Bronchial epithelial cell (primary cell): ENCODE measurements at places on chromosomes 5 and 9. TPM values are rescaled to one million over a fixed set of nuclear protein-coding genes. Genes with fewer than 3 reads are reported as not detected.
A peak's percentile ranks its signal among the peaks of the same experiment; 100 is the strongest.

DNA sequence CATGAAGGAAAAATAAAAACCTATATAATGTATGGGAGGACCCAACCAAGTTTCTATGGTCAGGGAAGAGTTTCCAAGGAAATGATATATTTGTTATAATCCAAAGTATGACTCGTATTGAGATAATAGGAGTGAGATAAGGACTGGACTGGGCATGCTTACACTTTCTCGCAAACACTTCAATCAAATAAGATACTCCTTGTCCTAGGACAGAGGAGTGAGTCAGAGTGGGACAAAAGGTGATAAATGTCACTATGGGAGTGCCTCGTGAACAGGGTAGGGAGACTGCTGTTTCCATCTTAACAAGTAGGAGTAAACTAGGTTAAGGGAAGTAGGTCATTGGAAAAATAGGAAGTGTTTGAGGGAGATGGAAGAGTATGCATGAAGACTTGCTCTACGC is 47.2 kb downstream of the MACIR start:
- DNase-seq, result no peak

COL27A1 gene
- 1.3 and 2.2 TPM in 2 replicates for total RNA-seq

IL4 gene
- total RNA-seq, result not detected in 2 replicates

AKNA gene
- total RNA-seq, result 2.6 and 3.7 TPM in 2 replicates

DNA sequence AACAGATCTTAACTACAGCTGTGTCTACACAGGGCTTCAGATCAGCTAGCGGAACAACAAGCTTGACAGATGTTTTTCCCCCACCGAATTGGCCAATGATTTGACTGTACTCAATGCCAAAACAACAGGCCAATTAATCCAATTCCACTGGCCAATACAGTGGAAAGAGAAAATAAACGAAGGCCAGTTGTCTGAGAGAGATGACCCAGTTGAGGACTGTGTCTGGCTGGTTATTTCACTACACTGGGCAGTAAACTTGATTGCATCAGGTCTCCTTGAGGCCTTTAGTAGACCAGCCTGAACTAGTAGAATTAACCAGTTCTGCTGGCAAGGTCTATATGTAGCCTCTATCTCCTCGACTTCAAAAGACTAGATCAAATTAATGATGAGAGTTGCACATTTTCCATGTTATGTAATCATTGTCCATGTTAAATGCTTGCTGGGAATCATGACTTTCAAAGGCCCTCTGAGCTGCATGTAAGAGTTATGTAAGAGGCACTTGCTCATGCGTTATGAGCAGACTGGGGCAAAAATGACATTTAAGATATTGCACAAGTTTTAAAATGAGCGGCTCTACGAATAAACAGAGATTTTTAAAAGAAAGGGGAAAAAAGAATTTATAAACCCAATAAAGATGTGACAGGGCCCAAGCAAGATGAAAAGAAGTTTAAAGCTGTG is 28.3 kb downstream of the SMIM23 start:
- no peak for DNase-seq

DNA sequence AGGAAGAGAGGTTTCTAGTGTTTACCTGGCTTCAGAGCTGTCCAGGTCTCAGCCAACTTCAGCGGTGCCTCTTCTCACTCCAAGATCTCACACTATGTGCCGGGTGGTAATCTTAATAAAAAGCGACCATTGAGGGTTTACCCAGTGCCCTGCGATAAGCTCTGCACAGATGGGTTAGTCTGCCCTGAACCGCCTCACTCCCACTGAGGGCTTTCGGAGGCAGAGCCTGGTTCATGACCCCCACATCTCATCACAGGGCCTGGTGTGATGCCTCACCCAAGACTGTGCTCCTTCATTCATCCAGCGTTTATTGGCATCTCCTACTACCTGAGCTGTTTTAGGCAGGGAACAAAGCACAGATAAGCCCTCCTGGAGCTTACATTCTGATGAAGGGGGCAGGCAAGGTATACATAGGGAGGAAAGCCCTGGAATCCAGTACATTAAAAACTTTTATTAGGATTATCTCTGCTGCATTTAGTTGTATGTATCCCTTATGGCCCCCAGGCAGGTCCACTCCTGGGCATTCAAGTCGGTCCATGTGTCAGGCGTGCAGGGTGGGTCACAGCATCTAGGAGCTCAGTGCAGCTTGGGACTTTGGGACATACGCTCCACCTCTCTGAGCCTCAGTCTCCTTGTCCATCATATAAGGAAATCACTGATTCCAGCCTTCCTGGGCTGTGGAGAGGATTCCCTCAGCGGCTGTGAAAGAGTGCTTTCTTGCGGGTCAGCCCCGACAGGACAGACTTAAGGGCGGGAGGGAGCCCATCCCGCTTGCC is 613 bp upstream of the COL15A1 start:
- no peak for DNase-seq

- DNase-seq, result no peak
These were observed 12.2 kb upstream of the TAF1L start for GRCh38 chr9:32647671-32648070.

TNFSF8 gene
- total RNA-seq, result not detected in 2 replicates

DNA sequence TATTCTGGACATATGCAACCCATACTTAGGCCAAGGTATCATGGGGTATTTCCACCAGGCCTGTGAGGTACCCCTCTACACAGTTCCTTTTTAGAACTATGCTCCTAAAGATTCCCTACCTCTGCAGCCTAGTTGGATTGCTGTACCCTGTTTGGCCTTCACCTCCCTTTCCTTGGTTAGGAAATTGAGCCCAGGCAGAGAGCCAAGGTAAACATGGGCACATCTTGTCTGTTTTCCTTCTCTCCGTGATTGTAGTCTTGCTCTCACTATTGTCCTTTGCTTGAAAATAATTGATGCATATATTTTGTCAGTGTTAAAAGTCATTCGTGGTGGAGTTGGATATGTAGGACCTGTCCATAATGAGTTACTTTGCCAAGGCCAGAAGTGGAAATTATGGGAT is 26.7 kb downstream of the BDP1 start:
- peak; percentile 75 for DNase-seq

GRCh38 chr9:126014726-126015125 is 267.6 kb downstream of the PBX3 start:
- DNase-seq, result no peak

SV2C gene
- total RNA-seq, result not detected in 2 replicates

DNA sequence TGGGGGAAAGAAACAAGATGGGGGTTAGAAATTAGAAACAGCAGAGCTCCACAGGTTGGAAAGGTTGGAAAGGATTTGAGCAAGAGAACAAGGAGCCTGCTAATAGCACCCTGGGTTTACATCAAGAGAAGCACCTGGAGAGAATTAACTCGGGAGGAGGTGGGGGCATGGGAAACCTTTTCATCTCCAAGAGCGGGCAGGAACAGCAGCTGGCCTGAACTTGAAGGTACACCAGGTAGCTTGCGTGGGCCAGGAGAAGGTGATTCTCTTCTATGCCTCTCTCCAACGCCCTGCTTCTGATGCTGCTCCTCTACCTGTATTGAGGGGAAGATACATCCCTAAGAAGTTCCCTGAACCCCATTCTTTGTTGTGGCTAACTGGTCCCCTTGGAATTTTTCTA is 37.1 kb upstream of the GLRX start:
- DNase-seq, result no peak

- no peak for DNase-seq
These were observed 42.8 kb downstream of the VLDLR start for GRCh38 chr9:2664174-2665065.

DNA sequence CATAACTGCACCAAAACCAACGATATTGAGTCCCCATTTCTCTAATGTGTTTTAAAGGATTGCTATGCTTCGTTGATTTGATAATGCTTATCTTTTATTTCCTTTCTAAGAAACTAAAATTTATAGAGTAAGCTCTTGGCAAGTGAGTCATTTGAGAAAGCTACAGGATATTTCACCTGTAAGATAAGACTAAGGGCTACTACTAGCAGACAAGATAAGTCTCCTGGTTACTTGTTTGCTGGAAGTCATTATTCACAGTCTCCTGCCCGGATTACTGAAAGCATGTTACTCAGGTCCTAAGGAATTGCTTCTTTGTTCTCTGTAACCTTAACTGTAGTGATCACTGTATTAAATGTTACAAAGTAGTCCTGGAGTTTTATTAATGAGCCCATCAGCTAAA is 315.9 kb upstream of the RASA1 start:
- DNase-seq, result no peak

SERINC5 gene
- 33.4 and 48.8 TPM in 2 replicates for total RNA-seq

- DNase-seq, result peak; percentile 75
These were observed 38.9 kb downstream of the MFAP3 start for GRCh38 chr5:154077696-154078095.

DNA sequence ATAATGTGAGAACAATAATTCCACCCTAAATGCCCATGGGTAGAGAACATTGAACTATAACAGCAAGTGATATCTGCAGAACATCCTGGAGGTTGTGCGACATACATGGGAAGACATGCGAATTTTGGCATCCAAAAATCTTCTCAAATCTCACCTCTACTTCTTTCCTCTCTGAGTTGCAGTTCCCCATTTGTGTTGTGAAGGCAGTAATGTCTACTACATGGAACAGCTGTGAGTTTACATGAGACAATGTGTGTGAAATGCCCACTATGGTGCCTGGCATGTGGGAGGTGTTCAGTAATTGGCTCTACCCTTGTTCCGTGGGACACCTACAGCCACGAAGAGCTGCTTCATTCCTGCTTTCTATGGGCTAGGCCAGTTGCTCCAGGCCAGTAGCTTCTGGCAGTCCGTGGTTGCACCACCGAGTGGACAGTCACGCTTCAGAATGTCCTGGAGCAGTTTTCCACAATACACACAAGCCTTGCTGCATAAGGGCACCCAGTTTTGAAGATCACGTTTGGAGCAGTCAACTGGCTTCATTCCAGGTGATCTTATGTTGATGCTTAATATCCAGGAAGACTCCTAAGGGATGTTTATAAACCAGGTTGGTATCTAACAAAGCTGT is 297.7 kb downstream of the DEPDC1B start:
- no peak for DNase-seq

MLANA gene
- total RNA-seq, result not detected in 2 replicates

FAM78A gene
- total RNA-seq, result under 0.01 and 0.26 TPM in 2 replicates

CSNK1G3 gene
- 46.6 and 50.0 TPM in 2 replicates for total RNA-seq

LCN15 gene
- total RNA-seq, result not detected in 2 replicates

- peak; percentile 33 for DNase-seq
These were observed 82.0 kb downstream of the ADGRV1 start for GRCh38 chr5:90640484-90641059.

- DNase-seq, result no peak
These were observed 188.4 kb downstream of the C9orf50 start for GRCh38 chr9:129432297-129433154.

DNA sequence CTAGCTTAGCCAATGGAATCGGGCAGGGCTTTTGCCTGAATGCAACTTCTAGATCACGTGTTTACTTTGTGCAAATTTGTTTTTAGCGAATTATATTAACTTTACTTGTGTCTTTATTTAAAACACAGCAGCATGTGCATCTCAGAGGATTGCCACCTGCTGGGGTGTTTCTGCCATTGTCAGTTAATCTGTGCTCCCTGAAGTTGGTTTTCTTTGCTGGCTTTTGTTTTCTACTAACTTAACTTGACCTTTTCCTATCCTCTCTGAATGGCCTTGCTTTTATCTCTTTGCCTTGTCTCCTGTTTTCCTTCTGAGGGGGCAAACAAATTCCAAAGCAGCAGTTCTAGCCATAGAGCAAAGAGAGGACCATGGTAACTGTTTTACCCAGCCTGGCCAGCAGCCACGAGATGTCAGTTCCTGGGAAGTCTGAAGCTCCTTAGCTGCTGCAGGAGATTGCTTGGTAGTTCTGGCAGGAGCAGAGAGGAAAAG is 67.6 kb downstream of the ARHGEF28 start:
- peak; percentile 29 for DNase-seq

DNA sequence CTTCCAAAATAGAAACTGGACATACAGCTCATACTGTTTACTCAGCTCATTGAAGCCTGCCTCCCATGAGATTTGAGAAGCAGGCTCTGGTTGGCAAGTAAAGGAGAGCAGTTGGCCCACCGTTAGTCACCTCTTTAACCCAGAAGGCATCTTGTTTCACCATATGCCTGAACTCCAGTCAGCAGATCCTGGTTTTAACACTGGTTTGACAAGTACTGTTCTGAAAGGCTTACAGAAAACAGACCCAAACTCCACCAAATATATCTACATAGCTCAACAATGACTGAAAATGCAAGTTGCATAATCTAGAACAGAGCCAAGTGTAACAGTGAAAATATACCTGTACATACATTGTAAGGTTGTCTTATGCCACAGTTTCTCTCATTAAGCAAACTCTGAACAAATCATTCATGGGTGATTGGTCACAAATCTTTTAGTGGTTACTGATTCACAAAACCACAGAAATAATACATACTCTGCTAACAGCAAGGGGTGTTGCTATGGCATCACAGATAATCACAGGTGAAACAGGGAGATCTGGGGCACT is 198.8 kb downstream of the BNC2 start:
- DNase-seq, result peak; percentile 68

- peak; percentile 87 for DNase-seq
These were observed 40.7 kb upstream of the S1PR3 start for GRCh38 chr9:88950341-88951154.

SEC61B gene
- 62.9 and 77.2 TPM in 2 replicates for total RNA-seq

SLC4A9 gene
- 0.38 TPM in 1 of 2 replicates, not detected in the other for total RNA-seq

DNA sequence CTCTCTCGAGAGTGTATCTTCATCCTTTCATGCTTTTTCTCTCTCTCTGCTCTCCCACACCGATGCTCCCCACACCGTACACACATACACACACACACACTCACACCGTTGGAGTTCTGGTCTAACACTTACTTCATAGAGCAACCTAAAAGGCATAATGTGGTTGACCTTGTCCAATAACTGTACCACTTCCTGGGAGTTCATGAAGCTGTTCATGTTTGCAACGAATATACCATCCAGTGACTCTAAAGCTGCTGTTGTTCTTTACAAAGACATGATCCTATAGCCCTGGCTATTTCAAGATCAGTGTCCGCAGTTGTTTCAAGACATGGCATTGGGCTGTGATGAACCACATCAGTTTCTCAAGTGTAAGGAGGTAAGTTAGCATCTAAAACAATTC is 10.0 kb downstream of the MEF2C start:
- DNase-seq, result no peak

DNA sequence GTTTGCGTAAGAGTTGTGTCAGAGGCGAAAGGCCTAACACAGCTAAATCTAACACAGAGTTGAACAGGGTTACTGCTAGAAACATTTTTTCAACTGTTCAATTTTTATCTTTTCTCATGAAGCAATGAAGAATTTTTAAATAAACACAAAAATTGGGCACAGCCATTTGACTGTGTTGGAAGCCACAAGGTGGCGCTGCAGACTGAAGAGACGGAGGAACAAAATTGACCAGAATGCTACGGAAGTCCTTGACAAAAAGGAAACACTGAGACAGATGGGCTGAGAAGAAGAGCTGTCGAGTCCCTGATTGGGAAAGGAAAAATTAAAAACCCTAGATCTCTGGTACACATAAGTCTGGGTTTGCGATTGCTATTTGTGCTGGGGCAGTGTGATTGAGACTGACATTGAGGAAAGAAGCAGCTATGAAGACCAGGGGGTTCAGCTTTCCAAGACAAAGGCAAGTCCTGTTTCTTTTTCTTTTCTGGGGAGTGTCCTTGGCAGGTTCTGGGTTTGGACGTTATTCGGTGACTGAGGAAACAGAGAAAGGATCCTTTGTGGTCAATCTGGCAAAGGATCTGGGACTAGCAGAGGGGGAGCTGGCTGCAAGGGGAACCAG is at the start of gene PCDHB9:
Gene PCDHB9, plus strand, starts transcription at position 265 of the 616 bp plus-strand sequence. Its CDS starts 158 bp downstream, at position 423.
- no peak for DNase-seq

NUTM2G gene
- not detected in 2 replicates for total RNA-seq
